ENCODE measurements at places on chromosomes 7 and 10.

- DNase-seq: no peak
Measured at GRCh38 chr7:24880886-24881285, 99.1 kb downstream of the OSBPL3 start.

- no peak for DNase-seq
Measured at GRCh38 chr10:104288355-104288754, 19.4 kb downstream of the GSTO2 start.

DNA sequence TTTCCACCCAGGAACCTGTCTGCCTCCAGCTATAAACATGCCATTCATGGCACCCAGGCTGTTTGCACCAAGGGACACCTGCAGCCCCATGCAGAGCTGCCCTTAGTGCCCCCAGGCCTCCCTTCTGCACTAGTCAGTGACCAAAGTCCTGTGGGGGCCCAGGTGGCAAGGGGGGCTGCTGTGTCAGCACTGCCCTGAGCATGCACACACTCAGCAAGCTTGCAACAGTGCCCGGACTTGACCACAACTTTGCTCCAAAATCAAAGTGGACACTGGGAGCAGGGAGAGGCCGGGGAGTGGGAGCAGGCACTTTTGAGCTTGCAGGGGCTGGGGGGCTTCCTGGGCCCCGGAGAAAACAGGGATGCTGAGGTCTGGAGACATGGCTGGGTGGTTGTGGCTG, 192.9 kb upstream of the MBL2 start:
- DNase-seq: no peak

- DNase-seq: no peak
Measured at GRCh38 chr10:129864601-129865126, 99.4 kb downstream of the EBF3 start.

DNA sequence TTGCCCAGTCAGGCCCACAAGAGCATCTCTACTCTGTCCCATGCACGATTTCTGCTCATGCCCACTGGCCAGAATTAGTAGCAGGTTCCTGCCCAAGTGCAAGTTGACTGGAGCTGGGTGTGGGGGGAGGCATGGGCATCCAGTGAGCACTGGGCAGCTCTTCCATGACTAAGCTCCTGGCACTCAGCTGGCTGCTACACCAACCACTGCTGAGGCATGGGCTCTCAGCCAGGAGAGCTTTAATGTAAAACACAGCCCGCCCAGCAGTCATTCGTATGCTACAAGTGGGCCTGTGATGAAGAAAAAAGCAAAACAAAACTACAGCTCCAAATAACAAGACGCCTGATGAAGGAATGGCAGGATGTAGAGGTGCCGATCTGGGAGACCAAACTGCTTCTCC, 335.4 kb upstream of the PFKP start:
- DNase-seq: no peak

All from activated CD4-positive, CD25-positive, alpha-beta regulatory T cell (primary cell).